ENCODE measurements at places on chromosomes 1 and 21.
A peak's percentile ranks its signal among the peaks of the same experiment; 100 is the strongest.

DNA sequence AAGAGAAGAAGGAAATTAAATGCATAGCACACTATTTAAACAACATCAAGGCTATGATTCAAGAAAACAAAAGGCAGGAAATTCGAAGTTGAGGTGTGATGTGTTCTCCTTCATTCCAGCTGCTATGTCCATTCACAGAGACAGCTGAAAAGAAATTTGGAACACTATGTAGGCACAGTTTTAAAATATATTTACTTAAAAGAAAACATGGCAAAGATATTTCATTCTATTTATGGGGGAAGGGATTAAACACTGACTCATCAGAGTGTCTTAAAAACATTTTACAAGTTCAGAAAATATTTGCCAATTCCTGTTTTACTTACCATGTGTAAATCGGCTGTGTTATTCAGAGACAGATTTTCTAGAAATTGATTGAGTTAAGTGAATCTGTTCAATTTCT, 39.4 kb upstream of the NGF start:
- no peak for DNase-seq

DNA sequence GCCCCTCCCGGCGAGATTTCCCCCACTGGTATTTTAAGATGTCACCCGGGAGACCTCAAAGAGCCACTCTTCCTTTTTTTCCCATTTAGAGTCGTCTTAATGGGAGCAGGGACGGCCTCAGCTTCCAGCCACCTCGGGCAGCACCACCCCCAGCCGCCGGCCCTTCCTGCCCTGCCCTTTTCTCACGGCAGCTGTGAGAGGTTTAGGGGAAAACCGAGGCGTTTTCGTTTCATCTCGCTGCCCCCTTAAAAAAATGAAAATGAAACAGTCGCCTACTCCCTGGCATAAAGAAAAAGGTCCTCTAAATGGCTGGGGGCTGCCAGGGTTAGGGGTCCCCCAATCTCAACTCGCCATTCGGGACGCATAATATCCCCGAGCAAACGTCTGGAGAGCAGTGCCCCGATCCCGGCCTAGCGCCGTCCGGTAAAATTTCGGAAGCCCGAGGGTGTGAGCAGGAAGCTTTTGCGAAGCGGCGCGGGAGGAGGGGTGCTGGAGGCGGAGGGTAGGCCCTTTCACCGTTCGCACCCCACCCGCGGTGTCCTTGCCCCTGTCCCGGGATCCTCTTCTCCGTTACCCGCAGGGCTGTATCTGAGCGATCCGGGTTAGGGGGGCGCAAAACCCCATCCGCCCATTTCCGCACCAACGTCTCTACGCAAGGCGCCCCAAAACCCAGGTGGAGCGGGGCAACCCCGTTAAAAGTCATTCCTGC, 1.2 kb downstream of the RUNX3 start:
- peak; percentile 80 for DNase-seq

DNA sequence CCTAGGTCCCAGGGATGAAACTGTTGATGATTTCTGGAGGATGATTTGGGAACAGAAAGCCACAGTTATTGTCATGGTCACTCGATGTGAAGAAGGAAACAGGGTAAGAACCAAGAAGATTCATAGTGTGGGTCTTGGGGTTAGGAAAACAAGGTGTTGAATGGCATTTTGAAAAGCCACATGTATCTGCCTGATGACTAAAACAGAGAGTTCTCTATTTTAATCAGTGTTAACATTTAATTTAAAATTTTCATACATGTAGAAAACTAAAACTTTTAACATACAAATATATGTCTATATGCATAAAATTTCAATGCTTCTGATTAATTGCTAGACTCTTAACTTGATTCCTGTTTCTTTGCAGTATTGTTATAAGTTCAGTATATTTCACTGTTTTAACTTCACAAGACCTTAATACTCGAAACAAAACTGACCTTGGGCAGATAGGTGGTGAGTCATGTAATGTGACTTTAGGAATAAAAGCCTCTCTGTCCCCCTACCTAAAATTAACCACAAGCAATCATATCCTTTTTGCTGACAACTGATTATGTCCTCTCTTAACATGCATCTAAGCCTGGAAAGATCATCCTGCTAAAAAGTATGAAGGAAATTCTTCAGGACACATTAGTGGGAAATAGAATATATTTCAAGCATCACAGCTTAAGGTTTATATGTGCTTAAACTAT, 95.6 kb downstream of the PTPRC start:
- DNase-seq: no peak

- DNase-seq: no peak
Measured at GRCh38 chr1:99784143-99784542, 17.7 kb upstream of the FRRS1 start.

DNA sequence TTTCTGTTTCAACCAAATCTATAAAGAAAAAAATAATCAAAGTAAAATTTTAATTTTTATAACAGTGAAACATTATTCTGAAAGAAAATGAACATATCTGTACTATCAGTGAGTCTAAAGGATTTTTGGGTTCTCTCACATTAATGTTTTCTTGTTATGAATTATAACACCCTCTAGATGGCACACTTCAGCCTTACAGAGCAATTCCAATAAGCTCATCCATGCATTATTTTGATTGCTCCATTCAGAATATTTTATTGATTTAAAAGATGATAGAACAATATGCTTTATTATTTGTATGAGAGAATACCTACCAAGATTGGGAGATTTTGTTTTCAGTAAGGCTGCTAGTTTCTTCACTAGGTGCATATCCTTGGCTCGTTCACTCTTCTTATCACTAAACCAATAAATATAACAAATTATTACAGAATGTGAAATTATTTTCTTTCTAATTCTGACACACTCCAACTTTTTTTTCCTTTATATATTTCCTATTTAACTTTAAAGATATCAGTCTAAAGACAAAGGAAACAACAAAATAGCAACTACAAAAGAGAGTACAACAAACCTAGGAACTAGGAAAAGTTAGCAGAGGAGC, 82.4 kb downstream of the RAB3GAP2 start:
- DNase-seq: no peak

- DNase-seq: no peak
Measured at GRCh38 chr1:203265541-203265940, 36.1 kb upstream of the CHIT1 start.

DNA sequence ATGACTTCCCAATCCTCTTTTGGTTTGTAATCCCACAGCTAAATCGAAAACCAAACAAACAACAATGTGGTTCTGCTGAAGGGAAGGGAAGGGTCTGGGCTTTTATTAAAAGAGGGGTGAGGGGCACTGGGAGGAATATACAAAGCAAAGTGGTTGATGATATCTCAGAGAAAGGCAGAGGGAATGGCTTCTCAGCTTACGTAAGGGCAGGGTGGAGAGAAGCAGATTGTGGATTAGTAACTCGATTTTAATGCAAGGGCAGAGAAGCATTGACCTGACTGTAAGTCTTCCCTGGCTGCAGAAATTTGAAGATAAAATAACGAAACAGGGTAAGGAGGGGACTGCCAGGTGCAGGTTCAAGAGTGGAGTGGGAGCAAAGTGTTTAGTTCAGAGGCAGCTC, 438.2 kb upstream of the LRRC7 start:
- no peak for DNase-seq

GRCh38 chr1:74895411-74895810, 162.5 kb downstream of the TYW3 start:
- DNase-seq: no peak

DNA sequence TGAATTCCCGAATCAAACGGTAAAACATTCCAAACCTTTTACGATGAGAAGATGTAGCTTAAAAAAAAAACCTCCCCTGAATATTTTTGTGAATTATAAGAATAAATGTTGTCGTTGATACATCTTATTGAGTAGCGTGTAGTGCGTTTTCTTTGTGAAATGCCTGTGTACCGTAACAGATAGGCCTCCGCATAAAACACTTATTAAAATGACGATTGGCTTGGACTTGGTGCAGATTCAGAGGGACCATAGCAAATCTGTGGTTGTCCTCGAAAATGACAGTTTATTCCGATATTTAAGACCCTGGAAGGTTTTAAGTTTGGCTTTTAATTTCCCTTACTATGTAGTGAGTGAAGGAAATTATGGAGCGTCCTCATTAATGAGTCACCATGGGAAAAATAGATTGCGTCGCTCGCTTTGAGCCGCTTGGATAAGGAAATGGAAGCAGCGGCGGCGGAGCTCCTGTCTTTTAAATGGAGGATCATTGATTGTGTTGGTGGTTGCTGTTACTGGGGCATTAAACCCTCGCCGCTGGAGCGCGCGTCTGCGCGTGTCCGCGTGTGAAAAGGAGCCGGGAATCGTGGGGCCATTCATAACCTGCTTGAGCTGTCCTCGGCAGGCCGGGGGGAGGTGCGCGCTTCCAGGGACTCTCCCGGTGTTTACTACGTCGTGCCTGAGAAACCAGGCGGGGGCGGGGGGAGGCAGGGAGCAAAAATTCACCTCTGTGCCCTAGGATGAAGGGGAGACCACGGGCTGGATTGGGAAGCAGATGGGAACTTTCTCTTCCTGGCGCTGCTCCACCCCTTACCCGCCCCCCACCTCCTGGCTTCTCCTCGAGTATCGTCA, 1.6 kb downstream of the SPEN start:
- peak; percentile 91 for DNase-seq

DNA sequence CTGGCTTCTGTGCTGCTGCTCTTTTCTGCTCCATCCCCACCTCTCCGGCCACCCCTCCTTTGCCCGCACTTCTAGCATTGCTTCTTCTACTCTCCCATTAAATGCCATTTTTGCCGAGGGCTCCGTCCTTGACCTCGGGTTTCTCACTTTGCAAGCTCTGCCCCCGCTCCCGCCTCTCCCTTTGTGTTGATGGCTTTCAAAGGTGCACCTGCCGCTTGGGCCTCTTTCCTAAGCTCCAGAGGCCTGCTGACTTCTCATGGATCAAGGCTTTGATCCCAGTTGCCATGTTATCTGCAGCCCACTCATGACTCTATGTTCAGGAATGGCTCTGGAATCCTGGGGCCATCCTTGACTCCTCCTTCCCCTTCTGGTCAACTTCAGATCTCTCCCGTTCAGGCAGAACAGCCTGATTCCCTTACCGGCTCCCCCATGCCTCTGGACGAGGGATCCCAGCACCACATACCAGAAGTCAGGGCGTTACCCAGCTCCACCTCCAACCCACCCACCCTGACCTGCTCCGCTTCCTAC, 54.3 kb downstream of the TLR5 start:
- no peak for DNase-seq

DNA sequence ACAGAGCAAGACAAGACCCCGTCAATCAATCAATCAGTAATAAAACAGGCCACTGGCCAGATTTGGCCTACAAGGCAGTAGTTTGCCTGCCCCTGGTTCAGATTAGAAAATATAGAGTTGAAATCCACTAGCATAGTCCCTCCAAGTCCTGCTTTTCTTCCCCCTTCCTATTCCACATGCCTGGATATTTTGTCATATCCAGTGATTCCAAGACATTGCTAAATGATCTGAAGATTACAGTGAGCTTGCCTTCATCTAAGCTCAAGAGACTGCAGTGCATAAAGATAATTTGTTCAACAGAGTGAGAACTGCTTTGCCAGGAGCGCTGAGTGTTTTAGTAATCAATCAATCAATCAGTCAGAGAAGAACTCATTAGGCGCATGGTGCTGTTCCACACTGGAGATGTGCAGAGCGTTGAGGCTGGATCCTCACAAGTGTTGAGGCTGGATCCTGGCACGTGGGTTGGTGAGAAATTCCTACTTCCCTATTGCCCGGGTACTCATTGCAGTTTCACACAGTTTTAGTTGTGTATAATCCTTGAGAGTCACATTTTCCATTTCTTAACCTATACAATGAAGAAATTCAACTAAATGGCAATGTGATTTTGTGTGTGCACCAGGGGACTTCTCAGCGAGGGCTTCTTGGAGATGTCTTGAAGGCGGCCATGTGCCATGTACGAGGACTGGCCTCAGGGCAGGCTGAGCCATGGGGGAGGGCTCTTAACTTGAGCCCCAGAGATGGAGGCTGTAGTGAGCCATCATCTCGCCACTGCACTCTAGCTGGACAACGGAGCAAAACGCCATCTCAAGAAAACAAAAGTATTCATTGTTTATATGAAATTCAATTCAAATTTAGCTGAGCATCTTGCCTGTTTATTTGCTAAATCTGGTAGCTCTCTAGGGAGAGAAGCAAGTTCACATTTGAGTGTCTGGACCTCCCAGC, 76.3 kb downstream of the TOMM20 start:
- DNase-seq: no peak

- DNase-seq: peak; percentile 50
Measured at GRCh38 chr21:34593954-34594531, 20.9 kb downstream of the RCAN1 start.

DNA sequence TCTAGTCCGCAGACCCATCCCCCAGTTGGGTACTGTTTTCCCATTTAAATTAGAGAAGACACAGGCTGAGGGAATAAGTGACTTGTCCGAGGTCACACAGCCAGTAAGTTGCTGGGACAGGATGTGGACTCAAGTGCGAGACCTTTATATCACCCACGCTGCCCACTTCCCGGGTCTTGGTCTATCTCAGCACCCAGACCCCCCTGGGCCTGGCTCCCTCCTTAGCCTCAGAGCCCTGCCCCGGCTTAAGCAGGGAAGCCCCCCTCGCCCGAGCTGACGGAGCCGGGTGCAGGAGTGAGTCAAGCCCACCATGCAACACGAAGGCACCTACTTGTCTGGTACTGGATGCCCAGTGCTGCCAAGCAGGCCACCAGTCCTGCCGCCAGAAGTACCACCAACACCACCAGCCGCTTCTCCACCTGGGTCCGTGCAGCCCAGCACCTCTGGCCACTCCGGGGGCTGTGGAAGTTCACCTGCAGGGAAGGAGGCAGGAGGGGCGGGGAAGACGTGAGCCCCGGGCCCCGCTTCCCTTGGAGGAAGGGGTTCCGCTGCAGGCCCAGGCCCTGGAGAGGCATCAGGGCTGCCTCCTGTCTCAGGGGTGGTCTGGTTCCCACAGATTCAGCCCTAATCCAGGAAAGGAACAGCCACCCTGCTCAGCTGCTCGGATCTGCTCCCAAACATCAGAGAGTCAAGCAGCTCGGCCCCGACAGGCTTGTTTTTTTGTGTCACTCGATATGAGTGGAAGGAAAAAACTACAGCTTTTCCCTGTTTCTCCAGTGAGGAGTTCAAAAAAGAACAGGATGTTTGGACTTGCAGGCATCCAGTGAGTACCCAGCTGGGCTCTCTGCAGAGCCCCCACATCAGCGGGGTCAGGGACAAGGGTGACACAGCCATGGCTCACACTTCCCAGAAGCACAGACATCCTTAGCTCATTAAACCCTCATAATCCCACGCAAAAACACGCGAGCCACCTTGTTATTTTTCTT, 11.1 kb downstream of the ECE1 start:
- no peak for DNase-seq

- no peak for DNase-seq
Measured at GRCh38 chr1:48194801-48195200, 27.7 kb upstream of the SLC5A9 start.

- no peak for DNase-seq
Measured at GRCh38 chr1:14138687-14139086, 438.7 kb downstream of the PRDM2 start.

DNA sequence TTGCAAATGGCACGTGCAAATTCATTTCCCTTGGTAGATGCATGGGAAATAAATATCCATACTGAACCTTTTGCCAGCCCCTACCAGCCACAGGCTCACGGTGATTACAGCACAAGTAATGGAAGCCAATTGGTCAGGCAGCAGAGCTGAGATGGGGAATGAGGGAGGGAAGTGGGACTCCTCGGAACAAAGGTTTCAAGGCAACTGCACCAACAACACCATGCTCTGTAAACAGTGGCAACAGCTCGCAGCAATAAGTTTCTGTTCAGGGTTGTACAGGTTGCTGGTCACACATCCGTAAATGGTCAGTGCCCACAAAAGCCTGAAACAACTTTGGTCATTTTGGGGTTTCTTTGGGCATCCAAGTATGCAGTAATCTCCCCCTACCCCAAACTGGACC, 62.7 kb upstream of the LPGAT1 start:
- DNase-seq: no peak
